ENCODE measurements at places on chromosomes 2 and 18.

- DNase-seq = no peak
Measured at GRCh38 chr2:179440642-179441251, 176.1 kb upstream of the SESTD1 start.

DNA sequence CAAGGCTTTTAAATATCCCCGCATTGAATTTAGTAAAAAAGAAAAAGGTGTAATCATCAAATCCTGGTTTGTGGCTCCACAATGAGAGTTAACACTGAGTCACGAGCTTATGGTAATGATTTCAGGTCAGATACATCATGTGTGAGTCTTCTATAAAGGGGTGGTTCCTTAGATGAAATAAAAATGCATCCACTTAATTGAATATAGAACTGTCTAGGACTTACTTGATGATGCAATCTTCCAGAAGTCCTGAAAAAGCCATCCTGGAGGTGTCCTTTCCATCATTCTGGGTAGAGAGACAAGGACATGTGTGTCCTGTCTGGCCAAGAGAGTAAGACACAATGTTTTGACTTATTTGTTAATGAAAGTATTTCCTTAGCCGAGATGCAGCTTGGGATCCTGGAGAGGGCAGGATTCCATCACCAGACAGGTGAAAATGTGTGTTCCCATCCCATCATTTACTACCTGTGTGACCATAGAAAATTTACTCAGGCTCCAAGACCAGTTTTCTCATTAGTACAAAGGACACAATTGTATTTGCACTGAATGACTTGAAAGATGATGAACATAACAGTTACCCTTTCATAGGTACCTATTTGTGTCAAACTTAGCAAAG, 1539.8 kb upstream of the PIK3C3 start:
- DNase-seq = no peak

DNA sequence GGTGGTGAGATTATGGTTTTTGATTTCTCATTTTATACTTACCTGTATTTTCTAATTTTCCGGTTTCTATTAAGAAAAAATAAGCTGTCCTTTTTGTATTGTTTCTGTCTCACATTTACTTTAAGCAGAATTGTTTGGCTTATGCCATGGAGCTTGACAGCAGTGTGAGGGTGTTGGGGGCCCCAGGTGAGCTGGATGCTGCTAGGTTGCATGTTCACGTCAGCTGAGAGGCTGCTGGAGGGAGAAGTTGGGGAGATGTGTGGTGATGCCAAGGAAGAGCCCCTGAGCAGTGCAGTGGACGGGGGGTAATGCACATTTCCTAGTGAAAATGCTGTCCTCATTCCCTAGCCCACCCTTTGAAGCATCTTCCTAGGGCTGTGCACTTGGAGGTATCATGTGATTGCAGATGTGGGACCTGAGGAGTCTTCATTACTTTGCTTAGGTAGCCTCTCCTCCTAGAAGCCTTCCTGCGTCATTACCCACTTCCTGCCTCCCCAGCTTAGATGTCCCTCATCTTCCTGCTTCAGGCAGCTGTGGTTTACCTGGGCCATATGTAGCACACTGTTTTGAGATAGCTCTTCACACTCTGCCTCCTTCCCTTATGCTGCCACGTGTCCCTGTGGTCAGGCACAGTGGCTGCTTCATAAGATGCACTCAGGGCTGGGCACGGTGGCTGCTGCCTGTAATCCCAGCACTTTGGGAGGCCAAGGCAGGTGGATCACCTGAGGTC, 16.2 kb downstream of the ATG16L1 start:
- no peak for DNase-seq

GRCh38 chr18:2466978-2467377, 104.3 kb downstream of the METTL4 start:
- no peak for DNase-seq

GRCh38 chr2:84646514-84646913, 130.2 kb downstream of the DNAH6 start:
- no peak for DNase-seq

GRCh38 chr18:56168049-56168781, 470.2 kb downstream of the TXNL1 start:
- peak; percentile 35 for DNase-seq

DNA sequence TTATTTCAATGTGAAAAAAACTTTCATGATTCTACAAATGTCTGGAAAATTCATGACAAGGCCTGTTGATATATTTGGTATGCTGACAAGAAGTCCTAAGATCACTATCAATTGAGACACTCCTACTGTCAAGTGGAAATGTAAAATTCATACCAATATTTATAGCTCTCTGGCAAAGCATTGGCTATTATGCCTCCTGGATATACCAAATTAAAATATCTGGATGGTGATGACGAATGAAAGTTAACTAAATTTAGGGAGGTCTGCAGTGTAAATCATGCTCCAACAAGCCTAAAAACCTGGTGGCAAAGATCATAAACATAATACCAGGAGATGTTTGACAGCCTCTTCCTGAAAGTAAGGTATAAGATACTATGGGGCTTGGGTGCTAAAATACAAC, 41.1 kb upstream of the TCF4 start:
- DNase-seq = no peak

- DNase-seq = no peak
Measured at GRCh38 chr18:474416-474815, 26.1 kb downstream of the COLEC12 start.

DNA sequence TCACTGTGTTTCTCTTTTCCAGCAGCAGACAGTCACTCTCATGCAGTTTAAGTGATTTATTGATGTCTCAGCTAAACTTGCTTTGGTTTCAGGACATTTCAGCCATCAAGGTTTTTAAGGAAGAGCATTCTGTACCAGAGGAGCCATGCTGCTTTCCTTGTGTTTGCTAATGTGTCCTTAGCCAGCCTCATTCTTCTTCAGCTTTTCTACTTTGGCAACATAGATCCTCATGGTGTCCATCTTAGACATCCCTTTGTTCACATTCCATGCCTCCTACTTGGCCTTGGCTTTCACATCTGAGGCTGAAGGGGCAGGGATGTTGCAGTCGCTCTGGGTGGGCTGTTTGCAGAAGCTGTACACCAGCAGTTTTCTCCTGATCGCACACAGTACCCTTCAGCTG, 68.2 kb downstream of the OTX1 start:
- DNase-seq = no peak

DNA sequence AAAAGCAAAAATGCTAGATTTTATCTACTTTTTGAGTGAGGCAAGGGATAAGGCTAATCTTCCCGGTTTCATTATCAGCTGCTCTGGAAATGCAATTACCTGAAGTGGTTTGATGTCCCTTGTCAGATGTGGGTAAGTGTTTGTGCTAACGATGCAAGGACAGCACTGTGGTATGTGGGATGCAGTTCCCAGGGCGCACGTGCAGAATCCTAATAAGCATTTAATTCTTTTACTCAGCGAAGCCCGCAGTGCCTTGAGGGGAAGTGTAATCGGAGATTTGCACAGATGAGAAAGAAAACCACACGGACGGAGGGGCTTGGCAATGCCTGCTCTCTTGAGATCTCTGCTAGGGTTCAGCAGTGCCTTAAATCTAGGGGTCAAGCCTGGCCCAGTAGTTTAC, 108.5 kb upstream of the LYPD6 start:
- no peak for DNase-seq

DNA sequence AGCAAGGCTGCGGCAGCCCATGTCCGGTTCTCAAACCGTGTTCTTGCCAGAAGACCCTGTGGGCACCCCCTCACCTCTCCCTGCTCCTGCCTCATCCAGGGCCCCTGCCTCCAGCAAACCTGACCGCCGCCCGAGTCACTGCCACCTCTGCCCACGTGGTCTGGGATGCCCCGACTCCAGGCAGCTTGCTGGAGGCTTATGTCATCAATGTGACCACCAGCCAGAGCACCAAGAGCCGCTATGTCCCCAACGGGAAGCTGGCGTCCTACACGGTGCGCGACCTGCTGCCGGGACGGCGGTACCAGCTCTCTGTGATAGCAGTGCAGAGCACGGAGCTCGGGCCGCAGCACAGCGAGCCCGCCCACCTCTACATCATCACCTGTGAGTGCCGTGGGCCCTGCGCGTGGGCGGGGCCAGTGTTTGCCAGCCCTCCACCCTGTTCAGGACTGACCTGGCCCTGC, 32.2 kb downstream of the MTERF4 start:
- no peak for DNase-seq

DNA sequence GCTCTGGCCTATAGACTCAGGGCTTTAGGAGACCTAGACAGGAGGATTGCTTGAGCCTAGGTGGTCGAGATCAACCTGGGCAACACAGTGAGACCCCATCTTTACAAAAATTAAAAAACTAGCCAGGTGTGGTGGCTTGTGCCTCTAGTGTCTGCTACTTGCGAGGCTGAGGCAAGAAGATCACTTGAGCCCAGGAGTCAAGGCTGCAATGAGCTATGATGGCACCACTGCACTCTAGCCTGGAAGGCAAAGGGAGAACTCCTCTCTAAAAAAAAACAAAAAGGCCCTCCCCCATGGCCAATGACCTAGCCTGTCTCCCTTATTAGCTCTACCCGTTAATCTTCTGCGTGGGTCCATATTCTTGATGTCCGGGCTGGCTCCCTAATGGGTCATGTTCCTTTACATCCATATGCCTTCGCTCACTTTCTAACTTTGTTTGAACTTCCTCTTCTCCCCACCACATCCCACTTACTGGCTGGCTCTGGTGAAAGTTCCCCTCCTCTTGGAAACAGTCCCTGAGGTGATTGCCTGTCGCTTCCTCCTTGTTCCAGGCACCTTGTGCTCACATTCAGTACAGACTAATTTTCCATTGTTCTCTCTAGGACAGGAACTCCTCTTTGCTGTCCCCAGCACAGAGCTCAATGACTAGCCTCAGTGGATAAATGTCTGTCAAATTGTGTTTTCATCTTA, 103.0 kb downstream of the AFF3 start:
- DNase-seq = no peak

DNA sequence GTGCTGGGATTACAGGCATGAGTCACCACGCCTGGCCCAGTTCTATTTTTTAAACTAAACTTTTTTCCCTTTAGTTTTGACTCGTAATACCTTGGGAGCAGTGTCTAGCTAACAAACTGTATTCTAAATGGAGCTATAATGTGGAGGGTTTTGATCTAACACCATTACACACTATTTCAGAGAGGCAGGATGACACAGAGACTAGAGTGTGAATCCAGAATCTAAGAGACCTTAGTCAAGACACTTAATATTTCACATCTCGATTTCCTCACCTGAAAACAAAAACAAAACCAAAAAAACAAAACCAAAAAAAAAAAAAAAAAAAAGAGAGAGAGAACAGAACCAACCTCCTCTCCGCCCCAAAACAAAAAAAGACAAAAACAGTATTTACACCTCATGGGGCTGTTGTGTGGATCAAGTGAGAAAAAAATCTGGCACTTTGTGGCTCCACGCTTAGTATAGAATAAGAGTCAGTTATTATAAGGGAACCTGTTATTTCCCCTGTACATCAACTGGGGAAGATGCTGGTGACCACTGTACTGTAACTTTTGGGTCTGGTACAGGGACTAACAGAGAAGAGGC, 31.3 kb downstream of the DARS1 start:
- DNase-seq = no peak

DNA sequence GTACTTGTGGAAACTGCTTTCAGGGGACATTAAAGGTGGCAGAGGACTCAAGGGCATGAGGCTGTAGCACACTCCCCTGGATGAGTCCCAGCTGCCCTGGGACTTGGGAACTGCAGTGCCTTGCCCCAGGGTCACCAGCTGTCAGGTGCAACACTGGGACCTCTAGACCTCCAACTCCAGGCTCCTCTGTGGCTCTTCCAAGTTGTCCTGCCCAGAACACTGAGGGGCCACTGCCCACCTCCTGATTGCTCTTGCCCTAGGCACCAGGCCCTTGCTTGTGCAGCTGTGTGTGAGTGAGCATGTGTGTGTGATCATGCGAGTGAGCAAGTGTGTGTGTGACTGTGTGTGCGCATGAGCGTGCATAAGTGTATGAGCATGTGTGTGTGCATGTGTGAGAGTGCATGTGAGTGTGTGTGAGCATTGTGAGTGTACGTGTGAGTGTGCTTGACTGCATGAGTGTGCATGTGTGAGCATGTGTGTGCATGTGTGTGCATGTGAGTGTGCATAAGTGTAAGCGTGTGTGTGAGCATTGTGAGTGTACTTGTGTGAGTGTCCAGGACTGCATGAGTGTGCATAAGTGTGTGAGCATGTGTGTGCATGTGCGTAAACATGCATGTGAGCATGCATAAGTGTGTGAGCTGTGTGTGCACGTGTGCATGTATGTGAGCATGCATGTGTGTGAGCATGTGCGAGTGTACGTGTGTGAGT, 301.5 kb downstream of the NDUFA10 start:
- no peak for DNase-seq

GRCh38 chr2:24676493-24676892, 116.7 kb downstream of the PTRHD1 start:
- no peak for DNase-seq

DNA sequence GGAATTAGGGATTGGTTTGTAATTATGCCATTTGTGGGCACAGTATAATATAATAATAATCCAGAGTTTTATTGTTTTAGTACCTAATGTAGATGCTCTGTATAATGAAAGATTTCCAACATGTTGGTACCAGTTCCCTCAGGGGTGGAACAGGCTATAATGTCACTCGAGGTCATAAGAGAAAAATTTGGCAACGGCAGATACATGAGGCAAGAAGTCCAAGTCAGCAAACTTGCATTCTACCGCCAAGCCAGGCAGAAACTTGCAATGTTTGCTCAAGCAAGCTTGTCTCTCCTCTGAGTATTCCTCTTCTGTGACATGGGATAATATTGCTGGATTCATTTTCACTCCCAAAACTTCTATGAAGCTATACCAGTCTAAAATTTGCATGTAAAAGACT, 520.0 kb upstream of the SALL3 start:
- no peak for DNase-seq

GRCh38 chr2:59000796-59001195, 759.7 kb upstream of the FANCL start:
- DNase-seq = no peak

GRCh38 chr2:62362561-62362960, 143.4 kb downstream of the TMEM17 start:
- no peak for DNase-seq

- DNase-seq = no peak
Measured at GRCh38 chr2:42897358-42897757, 105.0 kb upstream of the HAAO start.

DNA sequence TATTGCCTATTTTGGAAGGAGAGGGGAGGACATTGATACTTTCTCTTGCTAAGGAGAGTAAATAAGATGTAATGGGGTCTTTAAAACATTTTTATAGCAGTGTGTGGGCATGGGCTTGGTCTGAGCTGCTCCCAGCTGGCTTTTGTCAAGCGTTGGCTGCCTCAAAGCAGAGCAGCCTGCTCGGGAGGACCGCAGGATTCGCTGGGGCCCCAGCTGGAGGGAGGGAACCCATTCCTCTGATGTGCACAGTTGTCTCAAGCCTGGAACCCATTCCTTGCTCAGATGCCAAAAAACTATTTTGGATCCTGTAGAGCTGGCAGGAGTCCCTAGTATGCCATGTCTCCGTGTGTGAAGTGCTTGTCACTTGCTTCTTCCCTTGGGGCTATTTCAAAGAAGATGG, 59.4 kb upstream of the RMDN2 start:
- DNase-seq = no peak

GRCh38 chr2:120750488-120751210, 15.0 kb downstream of the GLI2 start:
- DNase-seq = no peak

DNA sequence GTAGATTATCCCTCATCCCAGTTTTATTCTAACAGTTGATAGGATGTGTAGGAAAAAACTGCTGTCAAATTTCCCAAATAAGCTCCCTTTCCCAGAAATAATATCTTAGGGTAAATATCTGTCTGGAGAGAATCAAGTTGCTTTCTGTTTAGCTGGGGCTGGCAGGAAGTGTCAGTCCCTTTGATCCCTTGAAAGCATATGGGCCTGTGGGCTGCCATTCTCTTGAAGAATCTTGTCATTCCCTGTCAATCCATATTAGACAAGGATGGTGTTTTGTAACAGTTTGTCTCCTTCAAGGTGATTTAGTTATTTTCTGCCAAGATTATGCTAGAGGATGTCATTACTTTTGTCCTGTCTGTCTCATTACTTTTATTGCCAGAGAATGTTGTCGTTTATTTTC, 37.1 kb upstream of the UBE2E3 start:
- DNase-seq = no peak
